ENCODE measurements at places on chromosomes 2 and 18.

DNA sequence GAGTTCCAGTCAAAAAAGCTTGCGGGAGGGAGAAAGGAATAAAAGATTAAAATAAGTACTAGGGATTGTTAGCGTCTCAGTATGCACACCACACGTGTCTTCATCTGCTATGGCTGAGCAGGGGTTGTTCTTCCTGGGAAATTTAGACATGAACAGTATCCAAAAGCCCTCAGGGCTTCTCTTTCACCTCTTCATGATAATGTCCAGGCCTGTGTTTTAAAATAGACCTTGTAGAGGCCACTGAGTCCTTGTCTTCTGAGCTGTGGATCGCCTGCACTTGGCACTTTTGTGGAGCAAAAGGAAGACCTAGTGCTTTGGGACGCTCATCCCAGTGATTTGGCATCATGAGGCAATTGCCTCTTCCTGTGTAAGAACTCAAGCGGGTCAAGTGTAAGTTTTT, 52.4 kb downstream of the CFAP221 start:
- DNase-seq: no peak

DNA sequence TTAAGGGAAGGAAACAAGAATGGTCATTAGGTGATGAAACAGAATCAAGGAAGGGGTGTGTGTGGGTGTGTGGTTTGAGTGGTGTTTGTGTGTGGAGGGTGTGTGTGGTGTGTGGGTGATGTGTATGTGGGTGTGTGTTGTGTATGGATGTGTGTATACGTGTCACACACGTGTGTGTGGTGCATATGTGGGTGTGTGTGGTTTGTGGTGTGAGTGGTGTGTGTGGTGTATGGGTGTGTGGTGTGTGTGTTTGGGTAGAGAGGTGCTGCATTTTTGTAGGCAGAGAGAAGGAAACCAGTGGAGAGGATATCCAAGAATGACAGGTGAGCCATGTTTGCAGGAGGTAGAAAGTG, 1.1 kb upstream of the CEP192 start:
- no peak for DNase-seq

DNA sequence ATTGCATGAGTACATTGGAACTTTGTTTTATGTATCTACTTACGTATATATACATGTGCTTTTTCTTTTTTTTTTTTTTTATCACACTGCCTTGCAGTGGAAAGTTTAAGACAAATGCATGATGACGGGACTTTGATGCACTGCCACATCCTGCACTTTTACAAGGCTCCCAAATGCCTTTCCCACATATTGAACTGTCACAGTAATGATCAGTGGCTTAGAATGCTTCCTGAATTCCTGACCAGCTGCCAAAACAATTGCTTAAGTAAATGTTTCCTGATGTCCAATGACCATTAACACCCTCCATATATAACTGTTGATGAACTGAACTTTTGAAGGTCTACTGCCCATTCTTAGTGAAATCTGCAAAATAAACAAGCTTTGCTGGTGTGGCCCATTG, 60.2 kb downstream of the LYPD6B start:
- no peak for DNase-seq

GRCh38 chr18:3245185-3245564, 2.4 kb upstream of the MYL12A start:
- DNase-seq: no peak

- peak; percentile 10 for DNase-seq
Measured at GRCh38 chr18:74806700-74807416, 209.2 kb downstream of the ZNF407 start.

DNA sequence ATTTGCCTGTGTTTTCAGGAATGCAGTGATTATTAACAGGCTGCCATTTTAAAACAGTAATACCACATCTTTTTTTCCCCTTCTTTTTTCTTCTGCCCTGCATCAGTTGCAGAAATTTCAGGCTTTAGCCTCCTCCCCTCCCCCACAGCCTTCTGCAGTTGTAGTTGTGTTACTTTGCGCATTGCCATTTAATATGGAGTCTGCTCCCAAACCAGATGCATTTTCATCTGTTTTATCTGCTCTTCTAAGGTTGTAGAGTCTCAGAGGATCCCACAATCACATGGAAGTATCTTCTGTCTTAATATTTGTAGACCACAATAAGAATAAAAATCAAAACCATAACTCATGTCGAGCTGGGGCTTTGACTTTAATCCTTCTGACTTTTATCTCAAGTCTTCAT, 3.8 kb downstream of the ASXL3 start:
- no peak for DNase-seq

GRCh38 chr2:203732953-203733510, 26.6 kb downstream of the CD28 start:
- no peak for DNase-seq

All from AG09319 (cell line).